ENCODE measurements at places on chromosomes 4 and X. TPM values are rescaled to one million over a fixed set of nuclear protein-coding genes. Genes with fewer than 3 reads are reported as not detected.
A peak's percentile ranks its signal among the peaks of the same experiment; 100 is the strongest.

ADRA2C gene
- total RNA-seq, result not detected

CENPVL1 gene
- not detected for total RNA-seq

ZNF827 gene
- total RNA-seq, result 12.2 TPM

RHOXF1 gene
- total RNA-seq, result not detected

NLRP2B gene
- total RNA-seq, result not detected

PFKFB1 gene
- total RNA-seq, result 0.64 TPM

USP17L17 gene
- not detected for total RNA-seq

GRCh38 chrX:38236901-38237615 lies 16.4 kb upstream of the SRPX start:
- H3K4me3 ChIP-seq, result no peak overlapping the region
- H3K27me3 ChIP-seq, result peaks cover 3% of the 10 kb centered on the region
- no peaks in the 10 kb centered on the region for H3K4me1 ChIP-seq
- no peak overlapping the region for H3K27ac ChIP-seq
- no peaks in the 10 kb centered on the region for H3K36me3 ChIP-seq

GRCh38 chr4:156830351-156830750 lies 141.2 kb downstream of the PDGFC start:
- H3K36me3 ChIP-seq, result no peaks in the 10 kb centered on the region
- no peak for DNase-seq
- H3K27me3 ChIP-seq, result no peaks in the 10 kb centered on the region
- no peak overlapping the region for H3K27ac ChIP-seq

DNA sequence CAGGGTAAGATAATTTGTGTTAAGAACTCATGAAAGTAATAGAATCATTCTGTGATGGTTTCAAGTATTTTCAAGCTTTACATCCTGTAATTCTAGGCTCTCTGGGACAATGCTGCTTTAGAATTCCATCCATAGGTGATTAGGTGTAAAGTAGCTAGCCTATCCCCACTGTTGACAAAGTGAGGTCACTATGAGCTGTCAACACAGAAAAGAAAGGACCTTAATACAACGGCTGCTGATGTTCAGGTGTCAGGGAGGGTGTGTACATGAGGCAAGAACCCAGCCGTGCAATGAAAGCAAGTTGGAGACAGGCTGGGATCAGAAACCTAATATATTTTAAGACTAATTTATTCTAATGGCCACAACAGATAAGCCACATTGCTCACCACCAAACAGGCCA lies 36.8 kb upstream of the SH3RF1 start:
- peaks cover 2% of the 10 kb centered on the region for H3K27me3 ChIP-seq
- no peak overlapping the region for H3K27ac ChIP-seq
- no peak for DNase-seq
- H3K4me3 ChIP-seq, result no peak overlapping the region
- H3K36me3 ChIP-seq, result no peaks in the 10 kb centered on the region

- H3K27ac ChIP-seq, result no peak overlapping the region
- H3K4me3 ChIP-seq, result no peak overlapping the region
- H3K36me3 ChIP-seq, result peaks cover 25% of the 10 kb centered on the region
- no peaks in the 10 kb centered on the region for H3K27me3 ChIP-seq
Measured at GRCh38 chr4:36283912-36284465, 2.6 kb downstream of the DTHD1 start.

- no peak overlapping the region for H3K4me3 ChIP-seq
- H3K36me3 ChIP-seq, result peaks cover 35% of the 10 kb centered on the region
- no peaks in the 10 kb centered on the region for H3K27me3 ChIP-seq
- no peak for DNase-seq
- H3K4me1 ChIP-seq, result no peaks in the 10 kb centered on the region
Measured at GRCh38 chrX:71241301-71241700, 12.6 kb downstream of the ZMYM3 start.

- peaks cover 39% of the 10 kb centered on the region for H3K36me3 ChIP-seq
- no peak for DNase-seq
- H3K4me3 ChIP-seq, result no peak overlapping the region
- H3K4me1 ChIP-seq, result peaks cover 24% of the 10 kb centered on the region
Measured at GRCh38 chr4:67714248-67714583, 13.3 kb upstream of the UBA6 start.

GRCh38 chrX:48025561-48025960 lies 18.8 kb downstream of the SPACA5 start:
- H3K4me1 ChIP-seq, result peaks cover 20% of the 10 kb centered on the region
- no peaks in the 10 kb centered on the region for H3K36me3 ChIP-seq
- H3K27me3 ChIP-seq, result no peaks in the 10 kb centered on the region
- no peak overlapping the region for H3K4me3 ChIP-seq

GRCh38 chrX:97328853-97329390 lies 445.2 kb downstream of the RPA4 start:
- H3K27me3 ChIP-seq, result no peaks in the 10 kb centered on the region
- no peak overlapping the region for H3K27ac ChIP-seq
- no peak overlapping the region for H3K4me3 ChIP-seq
- no peaks in the 10 kb centered on the region for H3K4me1 ChIP-seq
- DNase-seq, result no peak

DNA sequence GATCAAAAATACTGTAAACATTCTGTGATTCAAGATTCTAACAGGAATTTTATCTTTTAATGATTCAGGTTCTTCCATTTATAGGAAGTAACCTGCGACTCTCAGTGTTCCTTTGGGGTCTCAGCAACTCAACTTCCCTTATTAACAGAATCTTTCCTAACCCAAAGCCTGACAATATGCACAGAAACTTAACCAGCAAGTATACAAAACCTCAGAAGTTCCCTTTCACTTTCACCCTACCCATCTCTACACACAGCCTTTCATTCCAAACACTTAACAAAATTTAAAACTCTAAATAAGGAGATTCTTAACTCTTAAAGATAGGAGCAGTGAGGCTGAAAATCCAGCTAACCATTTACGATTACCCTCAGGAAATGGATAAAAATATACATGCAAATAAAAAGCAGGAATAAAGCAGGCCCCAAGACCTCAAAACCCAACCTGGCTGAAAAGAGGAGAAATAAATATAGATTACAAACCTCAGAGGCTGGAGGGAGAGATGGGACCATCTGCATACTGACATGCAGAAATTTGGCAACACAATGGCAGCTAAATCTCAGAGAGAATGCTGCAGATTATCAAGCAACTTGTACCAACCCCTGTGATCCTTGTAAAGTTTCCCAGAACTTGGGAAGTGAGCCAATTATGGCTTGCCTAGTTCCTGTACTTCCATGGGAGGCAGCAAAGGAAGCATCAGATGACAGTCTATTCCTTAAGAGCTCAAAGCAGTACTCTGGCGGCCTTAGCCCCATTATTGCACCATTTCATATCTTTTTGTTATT lies 101.0 kb downstream of the ATP11C start:
- H3K4me1 ChIP-seq, result peaks cover 24% of the 10 kb centered on the region
- no peaks in the 10 kb centered on the region for H3K27me3 ChIP-seq
- no peak overlapping the region for H3K4me3 ChIP-seq
- no peaks in the 10 kb centered on the region for H3K36me3 ChIP-seq
- no peak overlapping the region for H3K27ac ChIP-seq
- no peak for DNase-seq

GRCh38 chr4:147994076-147994475 lies 262.2 kb downstream of the ARHGAP10 start:
- no peaks in the 10 kb centered on the region for H3K36me3 ChIP-seq
- H3K27me3 ChIP-seq, result no peaks in the 10 kb centered on the region
- H3K4me3 ChIP-seq, result no peak overlapping the region

- H3K27me3 ChIP-seq, result no peaks in the 10 kb centered on the region
- H3K4me1 ChIP-seq, result peaks cover 12% of the 10 kb centered on the region
- no peak overlapping the region for H3K27ac ChIP-seq
- no peaks in the 10 kb centered on the region for H3K36me3 ChIP-seq
- no peak overlapping the region for H3K4me3 ChIP-seq
Measured at GRCh38 chr4:26787461-26788340, 72.9 kb upstream of the STIM2 start.

GRCh38 chr4:85402371-85402770 lies 72.6 kb upstream of the ARHGAP24 start:
- no peak for DNase-seq
- H3K36me3 ChIP-seq, result no peaks in the 10 kb centered on the region
- no peak overlapping the region for H3K27ac ChIP-seq
- no peak overlapping the region for H3K4me3 ChIP-seq

DNA sequence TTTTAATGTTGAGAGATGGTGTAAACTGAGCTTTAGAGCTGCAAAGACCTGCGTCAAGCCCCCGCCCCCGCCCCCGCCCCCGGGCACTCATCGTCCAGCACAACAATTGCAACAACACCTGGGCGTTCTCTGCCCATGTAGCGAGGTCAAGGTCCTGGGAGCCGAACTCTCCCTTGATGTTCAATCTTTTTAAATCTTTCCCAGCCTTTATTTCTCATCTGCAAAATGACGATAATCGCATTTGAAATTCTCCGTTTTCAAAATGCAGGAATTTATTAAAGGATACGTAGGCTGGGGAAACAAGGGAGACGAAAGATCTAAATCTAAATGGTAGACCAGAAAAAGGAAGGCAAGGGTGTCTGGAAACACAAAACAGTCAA lies 648 bp upstream of the MSMO1 start:
- H3K27me3 ChIP-seq, result no peaks in the 10 kb centered on the region
- DNase-seq, result peak; percentile 21
- no peak overlapping the region for H3K4me3 ChIP-seq
- no peak overlapping the region for H3K27ac ChIP-seq
- H3K4me1 ChIP-seq, result peaks cover 20% of the 10 kb centered on the region

DNA sequence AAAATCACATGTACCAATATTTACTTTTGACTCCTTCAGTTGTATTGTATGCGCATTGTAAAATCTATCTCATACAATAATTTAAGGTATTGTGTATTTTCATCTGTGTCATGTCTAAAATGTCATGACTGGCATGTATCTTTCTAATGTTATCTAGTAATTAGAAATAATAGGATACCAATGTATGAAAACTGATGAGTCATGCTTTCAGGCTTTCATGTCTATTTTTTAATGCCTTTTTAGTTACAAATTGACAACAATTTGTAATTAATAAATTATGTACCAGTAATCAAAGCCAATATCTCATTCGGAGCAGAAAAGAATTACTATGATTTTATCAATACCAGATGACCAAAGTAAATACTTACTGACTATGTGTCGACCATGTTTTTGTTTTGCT lies 107.7 kb downstream of the GALNTL6 start:
- H3K4me3 ChIP-seq, result no peak overlapping the region
- H3K36me3 ChIP-seq, result no peaks in the 10 kb centered on the region
- H3K4me1 ChIP-seq, result no peaks in the 10 kb centered on the region
- H3K27ac ChIP-seq, result no peak overlapping the region
- no peak for DNase-seq
- H3K27me3 ChIP-seq, result no peaks in the 10 kb centered on the region

DNA sequence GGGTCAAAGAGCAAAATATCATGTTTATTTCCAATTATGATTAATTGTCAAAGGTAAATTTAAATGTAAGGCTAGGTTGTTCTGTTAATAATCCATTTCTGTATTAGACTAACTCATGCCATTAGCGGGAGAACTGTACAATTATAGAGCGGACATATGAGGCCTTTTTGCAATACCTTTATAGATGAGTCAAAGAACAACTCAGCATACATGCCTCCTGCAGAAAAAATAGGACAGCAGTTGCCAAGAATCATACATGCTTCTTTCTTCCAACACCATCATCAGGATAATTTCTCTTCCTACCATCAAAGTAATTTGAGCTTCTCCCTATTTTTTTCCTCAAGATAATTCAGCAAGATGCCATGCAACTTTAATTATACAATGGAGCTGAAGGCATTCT lies 917.8 kb downstream of the ADGRL3 start:
- H3K4me1 ChIP-seq, result no peaks in the 10 kb centered on the region
- H3K27ac ChIP-seq, result no peak overlapping the region
- no peak for DNase-seq
- no peaks in the 10 kb centered on the region for H3K27me3 ChIP-seq
- no peak overlapping the region for H3K4me3 ChIP-seq

- no peaks in the 10 kb centered on the region for H3K36me3 ChIP-seq
- no peak overlapping the region for H3K4me3 ChIP-seq
- no peaks in the 10 kb centered on the region for H3K27me3 ChIP-seq
- no peak overlapping the region for H3K27ac ChIP-seq
Measured at GRCh38 chr4:7383266-7383665, 51.5 kb downstream of the PSAPL1 start.

DNA sequence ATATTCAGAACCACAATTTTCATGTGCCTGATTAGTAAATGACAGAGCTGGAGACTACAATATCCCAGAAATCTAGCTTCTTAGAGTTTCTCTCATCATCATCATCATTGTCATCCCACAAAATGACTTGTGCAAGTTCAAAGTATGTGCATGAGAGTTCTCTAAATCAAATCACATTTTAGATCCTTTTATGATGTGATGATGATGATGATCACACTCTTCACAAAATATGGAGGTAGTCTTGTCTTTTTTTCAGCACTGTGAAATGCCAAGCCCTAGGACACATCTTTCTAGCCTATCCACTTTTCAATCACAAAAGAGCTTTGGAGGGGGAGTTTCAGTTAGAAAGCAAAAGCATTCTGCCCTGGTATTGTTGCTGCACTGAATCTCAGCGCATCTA lies 7.4 kb downstream of the MBNL3 start:
- H3K4me1 ChIP-seq, result peaks cover 54% of the 10 kb centered on the region
- H3K27ac ChIP-seq, result peak overlapping the region; percentile 98
- H3K36me3 ChIP-seq, result peaks cover 2% of the 10 kb centered on the region
- H3K4me3 ChIP-seq, result peak overlapping the region; percentile 76
- no peak for DNase-seq
- H3K27me3 ChIP-seq, result no peaks in the 10 kb centered on the region

DNA sequence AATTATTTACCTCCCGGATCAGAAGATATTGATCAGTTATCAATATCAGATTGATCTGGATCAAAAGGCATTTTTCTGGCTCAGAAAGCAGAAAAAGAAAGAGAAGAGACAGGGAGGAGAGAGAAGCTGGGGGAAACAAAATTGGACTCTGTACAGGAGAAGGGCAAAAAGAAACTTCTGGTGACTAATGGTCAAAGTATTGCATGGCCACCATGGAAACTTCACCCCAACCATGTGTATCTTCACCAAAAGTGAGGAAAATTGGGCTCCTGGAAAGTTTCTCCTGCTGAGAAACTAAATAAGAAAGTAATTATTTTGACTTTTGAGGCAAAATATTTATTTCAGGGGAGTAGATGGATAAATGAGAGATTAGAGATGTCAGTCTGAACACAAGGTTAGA lies 33.9 kb downstream of the RNF150 start:
- H3K27ac ChIP-seq, result no peak overlapping the region
- no peak for DNase-seq
- H3K4me1 ChIP-seq, result no peaks in the 10 kb centered on the region
- H3K36me3 ChIP-seq, result no peaks in the 10 kb centered on the region
- H3K4me3 ChIP-seq, result no peak overlapping the region

GRCh38 chrX:58025979-58026378 lies 115.7 kb upstream of the ZXDA start:
- no peak overlapping the region for H3K4me3 ChIP-seq
- H3K27ac ChIP-seq, result no peak overlapping the region
- DNase-seq, result peak; percentile 36
- H3K4me1 ChIP-seq, result peaks cover 8% of the 10 kb centered on the region

DNA sequence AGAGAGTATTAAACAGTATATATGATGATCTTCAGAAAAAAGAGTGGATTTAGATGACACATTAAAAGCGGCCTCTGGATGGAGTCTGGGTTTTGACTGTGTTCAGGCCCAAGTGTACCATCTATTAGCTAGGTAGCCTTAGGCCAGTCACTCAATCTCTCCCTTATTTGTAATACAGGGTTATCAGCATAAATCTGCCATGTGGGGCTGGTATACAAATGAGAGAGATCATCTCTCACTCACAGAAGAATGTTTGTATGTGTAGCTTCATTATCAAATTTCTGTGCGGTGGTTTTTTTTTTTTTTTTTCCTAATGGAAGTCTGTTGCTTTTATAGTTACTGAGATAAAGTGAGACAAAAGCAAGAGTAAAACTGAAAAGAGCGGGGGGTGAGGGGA lies 12.7 kb downstream of the SLC2A9 start:
- H3K4me3 ChIP-seq, result no peak overlapping the region
- H3K27me3 ChIP-seq, result no peaks in the 10 kb centered on the region
- no peak overlapping the region for H3K27ac ChIP-seq
- peaks cover 31% of the 10 kb centered on the region for H3K4me1 ChIP-seq

GRCh38 chr4:125266901-125267604 lies 47.7 kb upstream of the FAT4 start:
- no peaks in the 10 kb centered on the region for H3K4me1 ChIP-seq
- DNase-seq, result no peak
- H3K27ac ChIP-seq, result no peak overlapping the region
- H3K27me3 ChIP-seq, result no peaks in the 10 kb centered on the region

Data from activated CD4-positive, alpha-beta T cell treated with anti-CD3 and anti-CD28 coated beads, Interleukin-2, amount 10 ng/mL, durations not matched to agents 7 days and 5 days (primary cell).